ENCODE measurements at places on chromosomes 11 and 22.

DNA sequence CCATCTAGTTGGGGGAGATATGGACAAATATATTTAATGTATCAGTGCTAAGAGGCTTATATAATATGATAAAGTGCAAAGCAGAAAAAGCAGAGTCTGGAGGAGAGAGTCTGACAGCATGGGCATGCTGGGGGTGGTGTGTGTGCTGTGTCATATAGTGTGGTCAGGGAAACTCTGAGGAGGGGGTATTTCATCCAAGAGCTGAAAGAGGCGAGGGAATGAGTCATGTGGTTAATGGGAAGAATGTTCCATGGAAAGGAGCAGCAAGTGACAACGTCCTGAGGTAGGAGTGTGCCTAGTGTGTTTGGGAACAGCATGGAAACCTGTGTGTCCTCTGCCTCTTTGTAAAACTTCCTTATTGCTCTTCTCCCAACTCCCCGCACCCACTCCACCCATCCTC is 38.0 kb downstream of the EIF3F start:
- no peak for DNase-seq

- DNase-seq, result no peak
These were observed 588 bp downstream of the VPS37C start for GRCh38 chr11:61160487-61161189.

GRCh38 chr11:121163658-121164308 is 62.7 kb downstream of the TECTA start:
- no peak for DNase-seq

GRCh38 chr11:86940122-86940777 is 14.9 kb downstream of the FZD4 start:
- no peak for DNase-seq

- DNase-seq, result no peak
These were observed 433.4 kb downstream of the BRD1 start for GRCh38 chr22:49394116-49394785.

- no peak for DNase-seq
These were observed 1.8 kb downstream of the GALR3 start for GRCh38 chr22:37824674-37825641.

GRCh38 chr11:33881651-33882503 is 10.0 kb downstream of the LMO2 start:
- DNase-seq, result no peak

- DNase-seq, result no peak
These were observed 532.8 kb downstream of the OPCML start for GRCh38 chr11:132999516-132999915.

Data from hematopoietic multipotent progenitor cell (in vitro differentiated cells).